Breast epithelium (tissue), 4 donors: ENCODE measurements at places on chromosomes 13 and 19. TPM values are rescaled to one million over a fixed set of nuclear protein-coding genes. Genes with fewer than 3 reads are reported as not detected.

- DNase-seq: no peak
These were observed 204.1 kb upstream of the ZNF536 start for GRCh38 chr19:30167976-30168635.

MTUS2 gene
- 1.0 TPM for total RNA-seq

ANGPTL8 gene
- total RNA-seq: 17.9 TPM

DNA sequence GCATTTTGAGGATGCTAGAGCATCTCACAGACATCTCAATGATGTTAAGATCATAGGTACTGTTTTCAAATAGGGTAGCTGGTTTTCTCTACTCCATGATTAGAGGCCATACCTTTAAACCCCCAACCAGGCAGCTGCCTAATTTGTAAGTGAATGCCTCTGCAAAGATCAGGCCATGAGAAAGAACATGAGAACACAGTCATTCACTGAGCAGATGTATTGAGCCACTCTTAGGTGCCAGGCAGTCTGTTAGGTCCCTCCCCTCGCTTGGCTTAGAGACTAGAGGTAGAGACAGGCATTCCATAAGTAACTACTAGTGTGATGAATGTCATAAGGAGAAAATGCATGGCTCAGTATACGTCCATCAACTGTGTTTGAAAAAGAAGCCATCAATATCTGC is 410.0 kb downstream of the FGF9 start:
- DNase-seq: no peak

ZNF69 gene
- 26.1 TPM for total RNA-seq

DNA sequence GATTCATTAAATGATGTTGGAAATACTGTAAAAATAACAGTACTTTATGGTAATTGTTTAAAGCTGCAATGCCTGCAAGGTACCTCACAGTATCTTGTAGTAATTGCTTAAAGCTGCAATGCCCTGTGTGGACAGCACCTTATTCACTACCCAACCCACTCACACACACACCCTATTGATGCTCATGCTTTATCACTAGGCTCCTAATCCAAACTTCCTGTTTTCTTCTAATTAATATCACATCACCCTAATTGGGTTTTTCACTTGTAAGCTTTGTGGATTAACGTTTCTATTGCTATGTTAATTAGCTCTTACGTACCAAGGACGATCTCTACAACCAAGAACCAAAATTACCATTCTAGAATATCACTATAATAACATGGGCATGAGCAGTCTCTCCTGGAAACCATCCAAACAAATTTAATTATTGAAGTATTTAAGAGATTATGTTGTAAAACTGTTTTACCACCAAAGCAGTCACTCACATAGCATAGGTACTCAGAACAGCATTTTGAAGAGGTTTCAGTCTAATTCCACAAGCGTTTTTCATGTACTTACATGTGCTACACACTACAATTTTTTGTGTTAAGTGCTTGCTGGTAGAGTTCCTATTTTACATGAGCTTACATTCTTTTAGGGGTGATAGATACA is 303.8 kb downstream of the PCDH9 start:
- no peak for DNase-seq

- no peak for DNase-seq
These were observed 8.0 kb downstream of the SLC17A7 start for GRCh38 chr19:49433240-49433901.

DNA sequence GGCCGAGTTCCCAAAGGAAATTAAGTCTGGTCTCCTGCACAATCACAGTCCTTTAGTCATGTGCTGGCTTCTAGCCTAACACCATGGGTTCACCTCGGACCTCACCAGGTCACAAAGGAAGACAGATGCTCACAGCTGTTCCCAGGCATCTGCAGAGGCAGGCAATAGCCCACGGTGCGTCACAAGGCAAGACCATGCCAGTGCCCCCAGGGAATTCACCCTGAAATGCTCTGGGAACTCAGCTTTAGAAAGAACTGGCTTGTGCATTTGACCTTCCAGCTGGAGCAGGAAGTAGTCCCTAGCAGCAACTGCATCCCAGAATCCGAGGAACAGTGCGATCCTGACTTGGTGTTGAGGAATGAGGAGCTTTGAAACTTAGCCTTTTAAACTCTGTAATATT is 96.8 kb upstream of the WASF3 start:
- no peak for DNase-seq

- no peak for DNase-seq
These were observed 75.6 kb upstream of the TM9SF2 start for GRCh38 chr13:99425485-99426341.

- no peak for DNase-seq
These were observed 5.2 kb downstream of the PLEKHJ1 start for GRCh38 chr19:2230807-2231533.

DNA sequence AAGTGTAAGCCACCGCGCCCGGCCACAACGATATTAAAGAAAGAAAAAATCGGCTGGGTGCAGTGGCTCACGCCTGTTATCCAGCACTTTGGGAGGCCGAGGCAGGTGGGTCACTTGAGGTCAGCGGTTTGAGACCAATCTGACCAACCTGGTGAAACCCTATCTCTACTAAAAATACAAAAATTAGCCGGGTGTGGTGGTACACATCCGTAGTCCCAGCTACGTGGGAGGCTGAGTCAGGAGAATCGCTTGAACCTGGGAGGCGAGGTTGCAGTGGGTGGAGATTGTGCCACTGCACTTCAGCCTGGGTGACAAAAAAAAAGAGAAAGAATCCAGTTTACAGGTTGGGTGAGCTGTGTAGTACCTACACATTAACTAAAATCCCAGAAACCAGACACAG is 99.9 kb upstream of the CACNA1A start:
- DNase-seq: no peak

GRCh38 chr13:64662887-64663593 is 2567.1 kb downstream of the PCDH9 start:
- DNase-seq: no peak

DNA sequence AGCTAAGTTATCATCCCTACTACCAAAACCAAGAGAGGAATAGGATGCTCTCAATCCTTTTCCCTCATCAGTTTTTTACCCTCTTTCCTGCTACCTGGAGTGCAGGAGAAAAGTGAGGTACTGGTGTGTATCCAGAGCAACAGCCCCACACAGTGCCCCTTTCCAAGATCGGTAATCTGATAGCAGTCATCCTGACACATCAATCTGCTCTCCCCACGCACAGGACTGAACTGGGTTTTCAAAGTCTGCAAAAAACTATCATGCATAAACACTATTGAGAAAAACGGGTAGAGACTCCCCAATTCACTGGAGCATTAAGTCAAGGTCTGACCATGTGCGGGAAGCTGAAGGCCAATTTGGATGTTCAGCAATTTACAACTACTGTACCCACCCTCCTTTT is 284.8 kb downstream of the RBM26 start:
- no peak for DNase-seq

DNA sequence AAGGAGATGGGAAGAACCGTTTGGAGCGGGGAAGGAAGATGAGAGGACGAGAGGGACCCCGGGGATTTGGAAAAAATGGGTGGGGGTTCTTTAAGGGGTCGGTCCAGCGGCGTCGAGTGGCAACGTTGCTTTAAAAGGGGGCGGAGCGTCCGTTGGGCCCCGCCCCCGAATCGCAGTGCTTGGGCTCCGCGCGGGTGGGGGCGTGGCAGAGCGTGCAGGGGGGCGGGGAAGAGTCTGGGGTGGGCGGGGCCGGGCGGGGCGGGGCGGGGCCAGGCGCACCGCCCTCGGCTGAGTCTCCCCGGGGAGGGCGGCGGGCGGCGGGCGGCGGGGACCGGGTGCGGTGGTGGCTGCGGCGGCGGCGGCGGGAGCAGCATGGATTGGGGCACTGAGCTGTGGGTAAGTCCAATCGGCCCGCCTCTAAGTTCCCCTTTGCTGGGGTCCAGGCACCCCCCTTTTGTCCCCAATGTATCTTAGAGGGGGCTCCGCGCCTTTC is at the start of gene TRIP10:
TRIP10 (plus strand) TSS at position 291 of the 493 bp plus-strand sequence; CDS start at position 373, 82 bp downstream.
- DNase-seq: peak; percentile 77

DNA sequence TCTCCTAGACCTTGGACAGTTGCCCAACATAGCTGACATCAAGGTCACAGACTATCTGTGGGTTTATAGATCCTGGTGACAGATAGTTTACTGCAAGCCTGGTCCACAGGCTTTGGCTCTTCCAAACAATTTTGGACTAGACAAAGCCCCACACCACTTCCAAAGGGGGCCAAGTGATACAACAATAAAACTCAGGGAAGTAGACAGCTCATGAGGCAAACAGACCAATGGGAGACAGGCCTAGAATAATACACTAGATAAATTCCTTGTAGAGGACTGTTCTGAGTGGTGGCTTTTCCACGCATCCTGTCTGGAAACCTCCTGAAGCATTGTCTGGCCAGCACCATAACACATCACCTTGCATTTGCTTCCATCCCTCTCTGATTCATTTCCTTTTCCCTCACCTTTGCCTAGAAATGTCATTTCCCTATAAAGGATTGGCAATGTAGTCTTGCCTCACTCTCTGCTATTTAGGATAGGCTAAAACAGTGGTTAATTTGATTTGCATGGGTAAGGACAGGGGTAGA is 284.2 kb downstream of the POU4F1 start:
- DNase-seq: no peak

KANK3 gene
- 7.8 TPM for total RNA-seq

GRCh38 chr13:51435002-51435578 is 17.7 kb downstream of the INTS6 start:
- no peak for DNase-seq

DNA sequence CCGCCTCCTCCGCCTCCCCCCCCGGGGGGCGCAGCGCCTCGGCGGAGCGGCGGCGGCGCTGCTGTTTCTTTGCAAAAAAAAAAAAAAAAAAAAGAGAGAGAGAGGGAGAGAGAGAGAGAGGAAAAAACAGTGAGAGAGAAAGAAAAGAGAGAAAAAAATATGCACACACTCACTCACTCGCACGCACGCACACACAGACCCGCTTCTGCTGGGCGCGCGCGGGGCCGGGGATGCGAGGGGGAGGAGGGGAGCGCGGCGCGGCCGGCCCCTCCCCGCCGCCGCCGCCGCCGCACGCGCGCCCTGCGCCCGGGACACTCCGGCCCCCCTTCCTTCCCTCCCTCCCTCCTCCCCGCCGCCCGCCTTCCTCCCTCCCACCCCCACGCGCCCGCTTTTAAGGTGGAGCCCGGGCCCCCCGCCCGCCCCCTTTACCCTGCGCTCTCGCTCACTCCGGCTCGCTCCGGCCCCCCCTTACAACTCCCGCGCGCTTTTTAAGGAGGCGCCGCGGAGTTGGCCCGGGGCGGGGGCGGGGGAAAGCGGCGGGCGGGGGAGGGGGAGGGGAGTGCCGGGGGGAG is at the start of gene SAMD1:
SAMD1 (minus strand) TSS at position 243 of the 572 bp plus-strand sequence.
- peak; percentile 88 for DNase-seq

COL4A2 gene
- total RNA-seq: 107 TPM

DNA sequence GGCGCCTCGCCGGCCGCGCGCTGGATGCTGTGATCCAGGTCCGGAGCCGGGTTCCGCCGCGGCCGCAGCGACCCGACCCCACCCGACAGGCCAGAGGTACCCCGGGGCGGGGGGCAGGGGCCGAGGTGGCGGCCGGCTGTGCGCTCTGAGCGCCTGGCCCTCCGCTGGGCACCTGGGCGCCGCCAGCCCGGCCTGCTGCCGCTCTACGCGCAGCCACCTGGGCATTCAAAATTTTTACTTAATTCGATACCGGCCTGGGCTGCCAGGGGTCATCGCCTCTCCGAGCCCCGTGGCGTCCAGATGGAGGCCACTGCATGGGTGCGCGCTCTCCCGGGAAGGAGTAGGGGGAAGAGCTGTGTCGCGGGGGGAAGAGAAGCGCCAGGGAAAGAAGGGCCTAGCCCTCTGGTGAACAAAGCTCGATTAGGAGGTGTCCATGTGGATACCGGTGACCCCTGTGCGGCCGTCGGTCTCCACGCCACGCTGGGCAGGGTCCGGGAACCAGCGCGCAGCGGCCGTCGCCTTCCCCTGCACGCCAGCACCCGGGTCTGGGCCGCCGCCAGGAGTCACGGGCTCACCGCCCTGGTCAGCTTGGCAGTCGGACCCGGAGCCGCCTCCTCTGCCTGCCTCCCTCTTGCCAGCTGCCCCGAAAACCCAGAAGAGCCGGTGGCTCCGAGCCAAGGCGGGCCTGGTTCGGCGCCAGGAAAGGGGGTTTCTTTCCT is 666 bp downstream of the BIVM start:
- DNase-seq: no peak

- DNase-seq: no peak
These were observed 457.2 kb downstream of the IRS2 start for GRCh38 chr13:109329175-109329574.

CYP2A7 gene
- not detected for total RNA-seq

- no peak for DNase-seq
These were observed 63.4 kb upstream of the MED4 start for GRCh38 chr13:48158290-48158689.

LILRB5 gene
- 4.8 TPM for total RNA-seq

GRCh38 chr13:19959141-19959830 is 759 bp downstream of the ZMYM2 start:
- peak; percentile 30 for DNase-seq

CCDC194 gene
- 0.64 TPM for total RNA-seq

GRCh38 chr19:48663667-48664066 is 9.2 kb downstream of the NTN5 start:
- DNase-seq: no peak

- DNase-seq: no peak
These were observed 4.0 kb upstream of the MCF2L start for GRCh38 chr13:112964971-112965492.

- no peak for DNase-seq
These were observed 9.3 kb upstream of the PEPD start for GRCh38 chr19:33530842-33531241.

DNA sequence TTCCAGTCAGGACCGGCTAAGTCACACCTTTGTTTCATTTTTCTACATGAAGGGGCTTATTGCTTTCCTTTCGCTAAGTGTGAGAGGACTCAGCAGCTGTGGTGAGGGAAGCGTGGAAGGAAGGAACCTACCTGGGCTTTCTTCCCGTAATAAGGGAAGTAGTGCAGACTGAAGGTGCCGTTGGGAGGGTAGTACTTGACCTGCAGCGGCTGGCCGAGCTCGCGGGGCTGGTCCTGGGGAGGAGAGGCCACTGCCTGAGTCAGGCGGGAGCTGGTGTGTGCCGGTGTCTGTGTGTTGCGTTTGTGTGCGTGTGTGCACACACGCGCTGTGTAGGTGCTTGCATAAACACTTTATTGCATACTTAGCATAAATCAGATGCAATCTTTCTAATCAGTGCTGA is 7.7 kb downstream of the ATP4B start:
- DNase-seq: peak; percentile 14

DNA sequence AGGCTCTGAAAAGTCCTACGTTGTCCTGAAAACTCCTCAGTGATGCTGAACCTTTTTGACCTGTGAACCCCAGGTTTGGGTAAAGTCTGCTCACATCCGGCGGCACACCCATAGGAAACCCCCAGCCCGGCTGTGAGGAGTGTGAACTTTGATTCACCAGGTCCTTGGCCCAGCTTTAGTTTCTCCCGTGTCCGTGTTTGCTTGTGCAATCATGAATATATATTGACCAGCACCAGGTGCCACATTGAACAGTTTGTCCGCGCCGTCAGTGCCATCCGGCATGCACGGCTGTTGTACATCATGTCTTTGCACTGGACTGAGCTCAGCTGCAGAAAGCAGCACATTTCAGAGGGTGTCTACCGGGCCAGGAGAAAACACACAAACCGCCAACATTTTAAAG is 45.3 kb downstream of the NFIC start:
- no peak for DNase-seq

GRCh38 chr19:49746206-49746958 is 16.7 kb downstream of the TSKS start:
- no peak for DNase-seq

RAVER1 gene
- 12.3 TPM for total RNA-seq

PPP2R1A gene
- 198 TPM for total RNA-seq
